ENCODE measurements at places on chromosomes 7 and 10. TPM values are rescaled to one million over a fixed set of nuclear protein-coding genes. Genes with fewer than 3 reads are reported as not detected.

- DNase-seq = no peak
Observed at GRCh38 chr10:11448545-11449244, 162.8 kb downstream of the USP6NL start.

GRCh38 chr7:73314271-73314670 is 5.6 kb upstream of the NSUN5 start:
- DNase-seq = no peak

- no peak for DNase-seq
Observed at GRCh38 chr7:71254751-71255150, 122.8 kb downstream of the GALNT17 start.

- no peak for DNase-seq
Observed at GRCh38 chr10:133257489-133258065, 19.1 kb downstream of the ADAM8 start.

Gene LRRN3
- total RNA-seq = 0.76 TPM

Gene MSANTD7
- 13.8 TPM for total RNA-seq

Gene H2BK1
- not detected for total RNA-seq

All from glomerular endothelial cell (primary cell).